Activated T-helper 2 cell treated with anti-CD3 and anti-CD28 coated beads, Interferon-gamma antibody, Interleukin-2, Interleukin-4, amounts not matched to agents 10 μg/mL and 5 μg/mL and 100 μg/mL, durations not matched to agents 14 hours and 24 hours and 36 hours (primary cell): ENCODE measurements at places on chromosomes 6 and 20.

DNA sequence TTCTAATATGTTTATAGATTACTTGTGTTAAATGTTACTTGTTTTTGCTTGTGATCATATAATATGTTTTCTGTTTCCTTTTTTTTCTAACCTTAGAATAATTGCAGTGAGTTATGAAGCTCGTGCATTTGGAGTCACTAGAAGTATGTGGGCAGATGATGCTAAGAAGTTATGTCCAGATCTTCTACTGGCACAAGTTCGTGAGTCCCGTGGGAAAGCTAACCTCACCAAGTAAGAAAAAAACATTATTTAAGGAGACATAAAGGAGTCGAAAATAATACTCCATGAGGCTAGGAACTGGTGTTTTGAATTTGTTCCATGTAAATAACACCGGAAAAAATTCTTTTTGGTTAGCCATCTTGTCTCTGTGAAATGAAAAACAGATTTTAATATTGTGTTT is 6.9 kb downstream of the POLH start:
- H3K27me3 ChIP-seq: no peaks in the 10 kb centered on the region
- H3K4me3 ChIP-seq: no peak overlapping the region
- H3K27ac ChIP-seq: no peak overlapping the region

- H3K4me3 ChIP-seq: no peak overlapping the region
- peaks cover 11% of the 10 kb centered on the region for H3K36me3 ChIP-seq
- H3K27me3 ChIP-seq: no peaks in the 10 kb centered on the region
- no peak overlapping the region for H3K27ac ChIP-seq
- H3K4me1 ChIP-seq: peaks cover 3% of the 10 kb centered on the region
These were observed 55.0 kb downstream of the CD83 start for GRCh38 chr6:14172562-14172961.

DNA sequence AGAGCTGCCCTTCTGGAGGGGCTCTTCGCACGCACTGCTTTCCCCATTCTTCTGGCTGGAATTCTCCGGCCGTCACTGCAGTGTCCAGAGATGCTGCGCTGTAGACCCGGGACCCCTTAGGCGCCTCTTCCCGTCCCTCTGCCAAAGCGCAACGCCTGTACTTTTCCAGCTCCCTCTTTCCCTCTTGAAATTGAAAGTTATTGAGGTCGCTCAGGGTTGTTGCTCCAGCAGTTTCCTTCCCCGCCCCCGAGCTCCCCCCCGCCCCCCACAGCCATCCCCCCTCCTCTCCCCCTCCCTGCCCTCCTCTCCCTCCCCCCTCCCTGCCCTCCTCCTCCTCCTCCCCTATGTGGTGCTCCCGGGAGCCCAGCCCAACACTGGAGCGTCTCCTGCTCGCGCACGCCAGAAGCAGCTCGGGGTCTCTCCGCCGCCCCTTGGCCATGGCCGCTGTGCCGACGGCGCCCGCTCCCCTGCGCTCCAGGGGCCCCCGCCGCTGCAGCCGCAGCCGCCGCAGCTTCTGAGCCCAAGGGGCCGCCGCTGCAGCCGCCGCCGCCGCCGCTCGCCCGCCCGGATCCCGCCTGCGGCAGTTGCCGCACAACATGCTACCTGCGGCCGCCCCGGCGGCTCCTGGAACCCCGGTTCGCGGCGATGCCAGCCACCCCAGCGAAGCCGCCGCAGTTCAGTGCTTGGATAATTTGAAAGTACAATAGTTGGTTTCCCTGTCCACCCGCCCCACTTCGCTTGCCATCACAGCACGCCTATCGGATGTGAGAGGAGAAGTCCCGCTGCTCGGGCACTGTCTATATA is at the start of gene RSPO3:
Gene RSPO3 (plus strand): TSS at position 374 of the 804 bp plus-strand sequence. CDS start 522 bp downstream, outside the sequence.
- no peaks in the 10 kb centered on the region for H3K36me3 ChIP-seq
- H3K27ac ChIP-seq: no peak within 1 kb of the TSS
- peak; percentile 9 for DNase-seq
- peaks cover 15% of the 10 kb centered on the region for H3K4me1 ChIP-seq
- peaks cover 69% of the 10 kb centered on the region for H3K27me3 ChIP-seq

DNA sequence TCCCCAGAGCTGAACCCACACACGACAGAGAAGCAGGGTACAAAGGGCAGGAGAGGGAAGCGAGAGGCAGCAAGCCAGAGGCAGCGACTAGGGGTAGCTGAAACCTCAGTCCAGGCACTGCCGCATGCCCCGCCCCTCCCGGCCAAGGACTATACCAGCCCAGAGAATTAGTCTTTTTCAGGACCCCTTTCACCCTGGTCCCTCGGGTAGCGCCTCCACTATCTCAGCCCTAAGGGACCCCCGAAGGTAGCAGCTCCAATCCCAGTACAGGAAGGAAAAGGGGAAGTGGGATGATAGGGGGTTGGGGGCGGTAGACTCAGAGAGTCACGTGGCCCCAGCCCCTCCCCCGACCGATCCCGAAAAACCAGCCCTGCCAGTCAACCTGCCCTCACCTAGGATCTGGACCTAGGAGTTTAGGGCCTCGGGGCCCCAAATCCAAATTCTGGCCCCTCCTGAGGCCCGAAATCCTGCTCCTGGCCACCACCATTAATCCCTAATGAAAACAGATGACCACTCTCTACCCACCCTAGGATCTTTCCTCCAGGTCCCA is 1.3 kb downstream of the RGL2 start:
- H3K4me1 ChIP-seq: peaks cover 18% of the 10 kb centered on the region
- no peaks in the 10 kb centered on the region for H3K27me3 ChIP-seq
- H3K4me3 ChIP-seq: peak overlapping the region; percentile 47
- DNase-seq: no peak
- peaks cover 51% of the 10 kb centered on the region for H3K36me3 ChIP-seq

GRCh38 chr20:44215125-44215524 is 4.6 kb upstream of the OSER1 start:
- no peaks in the 10 kb centered on the region for H3K36me3 ChIP-seq
- H3K27me3 ChIP-seq: no peaks in the 10 kb centered on the region
- H3K27ac ChIP-seq: no peak overlapping the region
- DNase-seq: peak; percentile 64
- H3K4me1 ChIP-seq: peaks cover 58% of the 10 kb centered on the region
- H3K4me3 ChIP-seq: no peak overlapping the region

- H3K4me1 ChIP-seq: peaks cover 36% of the 10 kb centered on the region
- H3K27me3 ChIP-seq: no peaks in the 10 kb centered on the region
- peaks cover 82% of the 10 kb centered on the region for H3K36me3 ChIP-seq
- DNase-seq: no peak
These were observed 109.6 kb downstream of the NFATC2 start for GRCh38 chr20:51432875-51433274.

- peaks cover 17% of the 10 kb centered on the region for H3K27me3 ChIP-seq
- DNase-seq: no peak
- H3K36me3 ChIP-seq: no peaks in the 10 kb centered on the region
- no peaks in the 10 kb centered on the region for H3K4me1 ChIP-seq
- H3K4me3 ChIP-seq: no peak overlapping the region
These were observed 213.5 kb upstream of the PDE10A start for GRCh38 chr6:165876588-165876987.

DNA sequence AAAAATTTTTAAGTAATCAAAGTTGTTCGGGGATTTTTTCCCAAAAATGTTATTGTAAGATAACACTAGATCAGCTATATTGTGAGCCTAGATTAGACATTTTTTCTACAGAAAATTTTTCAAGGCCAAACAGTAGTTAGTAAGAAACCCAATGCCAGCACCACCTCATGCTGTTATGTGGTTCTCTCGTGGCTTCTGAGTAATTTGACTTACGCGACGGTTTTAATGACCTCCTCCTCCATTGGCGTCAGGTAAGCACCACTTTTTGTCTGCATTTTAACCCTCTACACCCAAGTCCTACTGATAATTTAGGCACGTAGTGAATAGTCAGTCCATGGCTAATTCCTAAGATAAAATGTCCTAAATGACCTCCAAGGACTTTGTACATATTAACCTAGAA is 9.7 kb downstream of the RPS6KA2 start:
- H3K27me3 ChIP-seq: no peaks in the 10 kb centered on the region

GRCh38 chr20:58215116-58215515 is 13.3 kb downstream of the ANKRD60 start:
- H3K27ac ChIP-seq: no peak overlapping the region
- no peak for DNase-seq
- H3K27me3 ChIP-seq: peaks cover 20% of the 10 kb centered on the region
- H3K36me3 ChIP-seq: peaks cover 6% of the 10 kb centered on the region
- H3K4me3 ChIP-seq: no peak overlapping the region

DNA sequence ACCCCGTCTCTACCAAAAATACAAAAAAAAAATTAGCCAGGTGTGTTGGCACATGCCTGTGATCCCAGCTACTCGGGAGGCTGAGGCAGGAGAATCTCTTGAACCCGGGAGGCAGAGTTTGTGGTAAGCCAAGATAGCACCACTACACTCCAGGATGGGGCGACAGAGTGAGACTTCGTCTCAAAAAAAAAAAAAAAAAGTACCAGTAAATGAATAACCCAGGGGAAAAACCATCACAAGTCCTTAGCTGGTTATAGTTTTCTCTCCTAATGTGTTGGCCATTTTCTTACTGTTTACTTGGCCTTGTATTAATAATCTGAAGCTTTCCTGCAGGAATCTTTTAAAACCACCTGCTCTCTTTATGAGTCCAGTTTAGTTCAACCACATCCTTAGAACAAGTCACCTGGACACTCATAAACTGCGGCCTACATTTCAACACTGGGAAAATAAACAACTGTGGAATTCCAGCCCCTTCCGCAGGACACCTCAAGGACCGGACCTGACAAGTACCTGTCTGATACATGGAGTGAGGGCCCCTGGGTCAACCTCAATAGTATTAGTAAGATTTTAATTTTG is 102.6 kb downstream of the ATP9A start:
- H3K27ac ChIP-seq: no peak overlapping the region
- H3K4me3 ChIP-seq: no peak overlapping the region
- peaks cover 23% of the 10 kb centered on the region for H3K4me1 ChIP-seq
- DNase-seq: no peak
- peaks cover 17% of the 10 kb centered on the region for H3K27me3 ChIP-seq
- H3K36me3 ChIP-seq: peaks cover 10% of the 10 kb centered on the region
